ENCODE measurements at places on chromosomes 1 and 21.

GRCh38 chr1:50667272-50667671, 244.0 kb upstream of the DMRTA2 start:
- no peak for DNase-seq

GRCh38 chr1:113777561-113777960, 18.3 kb upstream of the PHTF1 start:
- DNase-seq: no peak

GRCh38 chr1:223102797-223103533, 40.1 kb downstream of the TLR5 start:
- DNase-seq: peak; percentile 8

DNA sequence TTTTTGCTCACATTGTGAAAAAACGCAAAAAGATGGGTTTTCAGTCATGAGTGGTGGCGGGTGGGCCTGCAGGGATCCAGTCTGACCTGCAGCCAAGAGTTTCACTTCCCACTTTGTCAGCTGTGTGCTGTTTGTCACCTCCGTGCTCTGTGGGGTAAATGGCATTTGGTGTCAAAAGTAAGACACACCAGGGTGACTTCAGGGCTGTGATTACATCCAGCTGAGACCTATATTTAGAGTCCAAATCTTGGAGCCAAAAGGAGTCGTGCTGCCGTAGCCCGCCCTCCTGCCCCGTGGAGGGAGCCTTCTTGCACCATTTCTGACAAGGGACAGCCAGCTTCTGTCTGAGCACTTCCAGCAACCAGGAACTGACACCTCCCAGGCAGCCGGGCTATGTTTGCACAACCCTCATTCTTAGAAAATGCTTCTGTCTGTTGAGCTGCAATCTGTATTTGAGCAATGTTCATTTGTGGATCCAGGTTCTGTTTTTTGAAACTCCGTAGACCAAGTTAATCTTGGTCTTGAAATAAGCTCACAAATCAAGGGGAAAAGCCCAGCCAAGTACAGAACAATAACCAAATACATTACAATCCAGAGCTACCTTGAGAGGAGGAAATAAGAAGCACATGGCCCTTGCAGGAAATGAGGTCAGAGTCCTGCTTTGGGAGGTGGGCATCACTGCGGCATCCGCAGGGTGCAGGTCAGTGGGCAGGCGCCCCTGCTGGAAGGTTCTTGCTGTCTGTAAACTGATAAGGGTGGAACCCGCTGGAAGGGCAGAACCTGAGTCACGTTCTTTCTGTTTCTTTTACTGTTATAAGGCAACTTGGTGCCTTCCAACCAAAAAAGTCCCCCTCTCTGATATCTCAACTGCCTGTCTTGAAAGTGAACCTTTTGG, 14.4 kb downstream of the ABCG1 start:
- DNase-seq: peak; percentile 11

GRCh38 chr1:219660666-219661463, 48.0 kb upstream of the ZC3H11B start:
- DNase-seq: no peak

GRCh38 chr1:62964141-62964540, 180.2 kb downstream of the ATG4C start:
- no peak for DNase-seq

DNA sequence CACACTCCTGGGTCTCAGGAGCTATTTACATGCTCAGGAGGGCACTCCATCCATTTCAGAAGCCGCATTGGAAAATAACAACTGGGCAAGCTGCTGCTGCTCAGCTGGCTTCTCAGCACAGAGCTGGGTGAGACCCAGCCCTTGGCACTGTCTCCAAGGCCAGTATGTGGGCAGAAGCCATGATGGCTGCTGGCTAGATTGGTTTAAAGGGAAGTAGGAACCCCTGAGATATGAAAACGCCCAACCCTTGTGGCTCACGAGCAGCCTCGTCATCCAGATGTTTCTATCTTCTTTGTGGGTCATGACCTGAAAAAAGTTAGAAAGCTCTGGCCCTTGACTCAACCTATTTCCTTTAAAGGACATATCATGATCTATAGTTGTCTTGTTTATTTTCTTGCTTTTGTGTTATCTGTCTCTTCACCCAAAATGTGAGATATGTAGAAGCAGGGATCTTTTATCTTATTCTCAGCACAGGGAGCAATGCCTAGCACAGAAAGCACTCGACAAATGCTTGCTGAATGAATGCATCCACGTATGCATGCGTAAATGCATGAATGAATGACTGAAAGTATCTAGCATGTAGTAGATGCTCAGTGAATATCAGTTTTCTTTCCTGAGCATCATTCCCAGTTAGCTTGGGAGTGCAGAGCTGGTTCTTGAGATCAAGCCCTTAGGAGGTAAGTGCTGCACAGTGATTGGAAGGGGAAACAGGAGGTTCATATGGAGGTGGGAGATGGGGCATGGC, 11.6 kb downstream of the MYBPH start:
- DNase-seq: no peak

- peak; percentile 27 for DNase-seq
Observed at GRCh38 chr1:84847253-84848250, 45.5 kb downstream of the LPAR3 start.

- DNase-seq: no peak
Observed at GRCh38 chr1:218694636-218695035, 349.5 kb downstream of the TGFB2 start.

- no peak for DNase-seq
Observed at GRCh38 chr1:56482486-56482885, 96.9 kb downstream of the PLPP3 start.

DNA sequence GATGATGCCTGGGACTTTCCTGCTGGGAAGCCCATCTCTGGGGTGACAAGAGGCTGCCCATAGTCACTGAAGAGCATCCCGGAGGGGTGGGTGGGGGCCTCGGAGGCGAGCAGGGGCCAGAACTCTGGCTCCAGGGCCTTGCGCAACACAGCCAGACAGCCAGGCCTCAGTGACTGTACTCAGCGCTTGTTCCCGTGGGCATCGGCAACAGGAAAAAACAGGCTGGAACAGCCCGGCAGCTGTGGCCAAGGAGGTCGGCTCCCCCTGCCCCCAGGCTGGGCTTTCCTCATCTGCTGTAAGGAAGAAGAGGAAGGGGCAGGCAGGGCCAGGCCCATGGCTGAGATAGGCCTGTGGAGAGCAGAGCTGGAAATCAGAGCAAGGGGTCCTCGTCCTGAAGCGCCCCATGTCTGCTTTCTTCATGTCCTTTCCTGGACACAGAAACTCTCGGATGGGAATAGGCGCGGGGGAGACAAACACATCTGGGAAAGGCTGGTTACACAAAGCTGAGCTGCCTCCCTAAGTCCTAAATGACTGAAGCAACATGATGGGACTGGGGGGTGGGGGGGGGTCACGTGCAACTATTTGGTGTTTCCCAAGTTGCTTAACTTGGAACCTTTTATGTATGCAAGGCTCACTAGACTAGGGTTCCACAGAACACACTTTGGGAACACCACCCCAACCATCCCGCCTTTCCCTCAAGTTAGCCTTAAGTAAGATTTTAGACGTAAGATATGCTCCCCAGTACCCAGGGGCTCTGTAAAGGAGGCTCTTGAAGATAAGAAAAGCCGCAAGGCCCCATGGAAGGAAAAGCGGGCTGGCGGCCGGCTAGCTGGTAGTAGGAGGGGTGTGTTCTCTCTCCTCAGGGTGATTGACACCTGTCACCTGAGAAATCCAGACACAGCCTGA, 30.7 kb downstream of the HSPG2 start:
- DNase-seq: no peak
